HTR-8/SVneo (cell line): ENCODE measurements at places on chromosomes 3 and 15.

DNA sequence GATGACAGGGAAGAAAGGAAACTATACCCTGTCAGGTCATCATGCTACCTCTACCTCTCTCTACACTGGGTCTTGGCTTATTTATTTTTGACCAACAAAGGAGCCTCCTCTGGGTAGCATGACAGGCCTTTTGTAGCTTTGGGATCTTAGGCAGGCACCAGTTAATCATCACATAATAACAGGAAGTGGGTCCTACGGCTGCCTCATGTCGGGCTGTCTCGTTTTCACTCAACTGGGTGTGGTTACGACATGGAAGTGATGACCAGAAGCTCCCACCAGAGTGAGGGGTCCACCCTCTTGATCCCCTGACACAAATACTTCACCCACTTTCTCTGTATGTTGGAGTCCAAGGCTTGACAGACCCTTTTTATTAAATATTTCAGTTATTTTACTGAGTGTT is 105.3 kb downstream of the CD47 start:
- DNase-seq, result no peak

GRCh38 chr3:16338999-16339398 is 74.0 kb downstream of the OXNAD1 start:
- peak; percentile 20 for DNase-seq

GRCh38 chr3:124854009-124854408 is 33.2 kb downstream of the ITGB5 start:
- no peak for DNase-seq

DNA sequence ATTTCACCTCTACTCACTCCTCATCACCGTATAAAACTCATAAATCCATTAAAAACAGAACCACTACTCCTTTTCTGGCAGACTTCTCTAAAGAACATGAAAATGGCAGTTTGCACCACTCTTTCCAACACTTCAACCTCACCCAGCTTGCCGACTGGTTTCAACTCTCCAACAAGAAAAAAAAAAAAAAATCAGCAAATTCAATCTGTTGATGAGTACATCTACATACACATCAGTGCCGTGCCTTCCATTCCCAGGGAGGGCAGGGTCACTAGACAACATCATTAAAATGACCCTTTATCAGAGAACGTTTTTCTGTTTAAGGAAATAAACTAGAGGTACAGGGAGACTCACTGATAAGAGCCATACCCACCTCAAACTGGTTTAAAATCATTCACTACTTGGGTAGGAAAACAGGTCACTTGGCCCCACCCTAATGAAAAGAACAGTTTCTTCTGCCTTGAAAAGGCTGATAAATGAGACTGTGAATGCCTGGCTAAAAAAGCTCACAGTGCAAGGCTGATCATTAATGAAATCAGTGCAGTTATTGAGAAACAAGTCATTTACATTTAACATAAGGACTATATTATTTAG is 6.0 kb downstream of the ANXA2 start:
- no peak for DNase-seq

DNA sequence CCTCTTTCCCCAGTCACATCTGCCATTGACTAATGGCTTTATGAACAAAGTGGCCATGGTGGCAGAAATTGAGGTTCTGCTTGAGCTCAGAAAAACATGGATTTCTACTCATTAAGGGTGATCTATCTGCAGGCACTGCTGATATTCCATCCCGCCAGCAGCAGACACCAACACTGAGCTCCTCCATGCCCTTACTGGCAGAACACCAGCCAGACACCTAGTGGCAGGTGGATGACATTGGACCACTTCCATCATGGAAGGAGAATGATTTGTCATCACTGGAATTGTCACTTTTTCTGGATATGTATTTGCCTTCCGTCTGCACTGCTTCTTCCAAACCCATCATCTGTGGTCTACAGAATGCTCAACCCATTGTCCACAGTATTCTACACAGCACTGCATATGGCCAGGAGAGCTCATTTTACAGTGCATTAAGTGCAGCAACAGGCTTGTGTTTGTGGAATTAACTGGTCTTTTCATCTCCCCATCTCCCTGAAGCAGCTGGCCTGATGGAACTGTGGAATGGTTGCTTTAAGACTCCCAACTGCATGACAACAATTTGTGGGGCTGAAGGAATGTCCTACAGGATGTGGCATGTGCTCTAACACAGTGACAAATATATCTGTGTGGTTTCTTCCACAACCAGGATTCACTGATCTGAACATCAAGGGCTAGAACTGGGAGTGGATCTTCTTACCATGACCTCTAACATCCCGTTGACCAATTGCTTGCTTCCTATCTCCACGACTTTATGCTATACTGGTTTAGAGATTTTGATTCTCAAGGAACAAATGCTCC is 103.4 kb downstream of the WNT7A start:
- DNase-seq, result no peak

GRCh38 chr3:9917820-9918219 is 922 bp downstream of the IL17RC start:
- no peak for DNase-seq

GRCh38 chr3:4813909-4814304 is 165.3 kb upstream of the BHLHE40 start:
- DNase-seq, result no peak

- DNase-seq, result peak; percentile 66
Observed at GRCh38 chr3:70120357-70120966, 120.9 kb downstream of the SAMMSON start.

- peak; percentile 48 for DNase-seq
Observed at GRCh38 chr3:30544812-30545211, 61.6 kb upstream of the TGFBR2 start.

DNA sequence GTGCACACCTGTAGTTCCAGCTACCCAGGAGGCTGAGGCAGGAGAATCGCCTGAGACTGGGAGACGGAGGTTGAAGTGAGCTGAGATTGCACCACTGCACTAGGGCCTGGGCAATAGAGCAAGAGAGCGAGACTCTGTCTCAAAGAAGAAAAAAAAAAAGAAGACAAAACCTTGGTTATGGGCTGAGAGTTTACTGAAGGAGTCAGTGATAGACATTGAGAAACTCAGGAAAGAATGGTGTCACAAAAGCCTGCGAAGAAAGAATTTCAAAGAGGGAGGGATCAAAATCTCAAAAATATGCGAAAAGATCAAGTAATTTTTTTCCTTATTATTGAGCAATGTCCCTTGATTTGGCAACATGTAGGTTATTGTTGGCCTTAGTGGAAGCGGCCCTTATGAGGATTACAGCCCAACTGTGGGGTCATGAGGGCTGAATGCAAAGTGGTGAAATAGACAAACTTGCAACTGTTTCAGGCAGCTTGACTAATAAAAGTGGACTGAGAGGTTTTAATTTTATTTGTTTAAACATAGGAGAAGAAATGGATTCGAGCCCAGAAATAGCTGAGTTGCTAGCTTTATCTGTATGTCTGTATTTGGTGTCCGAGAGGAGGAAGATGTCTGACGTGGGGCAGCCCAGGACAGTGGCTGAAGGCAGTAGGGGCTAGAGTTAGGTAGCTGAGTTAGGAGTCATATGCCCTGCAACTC is 18.8 kb upstream of the CELF6 start:
- no peak for DNase-seq

DNA sequence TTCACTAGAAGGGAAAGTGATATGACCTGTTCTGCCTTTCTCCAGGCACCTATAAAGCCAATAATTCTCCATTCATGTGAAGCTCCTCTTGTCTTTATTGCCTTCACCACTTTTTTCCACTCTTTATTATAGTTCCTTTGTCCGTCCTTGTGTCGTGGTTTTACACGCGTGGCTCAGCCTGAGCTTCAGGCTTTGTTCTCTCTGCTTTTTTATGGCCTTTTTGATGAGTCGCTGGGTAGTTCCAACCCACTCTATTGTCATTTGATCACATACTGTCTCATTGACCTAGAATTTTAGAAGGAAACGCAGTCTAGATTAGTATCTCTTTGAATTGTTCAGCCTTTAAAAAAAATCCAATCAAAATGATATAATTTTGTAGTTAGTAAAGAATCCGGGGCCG is 403.2 kb downstream of the PTPRG start:
- DNase-seq, result no peak

DNA sequence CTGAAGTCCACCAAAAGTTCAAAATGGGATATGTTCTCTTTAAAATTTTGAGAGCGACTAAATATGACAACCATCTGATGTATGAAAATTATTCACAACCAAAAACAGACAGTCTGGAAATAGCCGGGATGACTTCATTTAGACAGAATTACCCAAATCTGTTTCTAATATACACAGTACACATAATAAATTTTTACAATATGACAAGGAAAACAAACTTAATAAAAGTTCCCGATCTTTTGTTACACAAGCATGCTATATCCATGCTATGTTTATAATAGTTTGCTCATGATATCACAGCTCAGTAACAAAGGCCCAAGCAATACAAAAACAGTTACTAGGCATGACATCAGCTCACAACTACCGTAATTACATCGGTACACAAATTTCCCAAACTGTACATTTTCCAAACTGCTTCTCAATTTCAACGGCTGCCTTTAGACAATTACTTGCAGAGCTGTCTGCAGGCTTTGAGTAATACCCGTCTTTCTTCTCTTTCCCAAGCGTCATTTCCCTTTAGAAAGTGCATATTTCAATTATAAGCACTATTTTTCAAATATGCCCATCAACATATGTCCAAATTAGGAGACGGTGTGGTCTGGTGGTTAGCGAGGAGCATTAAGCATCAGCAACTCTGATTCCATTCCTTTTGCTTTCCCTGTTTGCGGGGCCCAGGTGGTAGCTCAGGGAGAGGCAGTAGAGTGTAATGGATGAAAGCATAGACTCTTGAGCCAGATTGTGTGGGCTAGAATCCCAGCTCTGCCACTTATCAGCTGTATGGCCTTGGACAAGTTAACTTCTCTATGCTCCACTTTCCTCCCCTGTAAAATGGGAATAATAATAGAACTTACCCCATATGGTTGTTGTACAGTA is 481.2 kb downstream of the FOXP1 start:
- peak; percentile 44 for DNase-seq

DNA sequence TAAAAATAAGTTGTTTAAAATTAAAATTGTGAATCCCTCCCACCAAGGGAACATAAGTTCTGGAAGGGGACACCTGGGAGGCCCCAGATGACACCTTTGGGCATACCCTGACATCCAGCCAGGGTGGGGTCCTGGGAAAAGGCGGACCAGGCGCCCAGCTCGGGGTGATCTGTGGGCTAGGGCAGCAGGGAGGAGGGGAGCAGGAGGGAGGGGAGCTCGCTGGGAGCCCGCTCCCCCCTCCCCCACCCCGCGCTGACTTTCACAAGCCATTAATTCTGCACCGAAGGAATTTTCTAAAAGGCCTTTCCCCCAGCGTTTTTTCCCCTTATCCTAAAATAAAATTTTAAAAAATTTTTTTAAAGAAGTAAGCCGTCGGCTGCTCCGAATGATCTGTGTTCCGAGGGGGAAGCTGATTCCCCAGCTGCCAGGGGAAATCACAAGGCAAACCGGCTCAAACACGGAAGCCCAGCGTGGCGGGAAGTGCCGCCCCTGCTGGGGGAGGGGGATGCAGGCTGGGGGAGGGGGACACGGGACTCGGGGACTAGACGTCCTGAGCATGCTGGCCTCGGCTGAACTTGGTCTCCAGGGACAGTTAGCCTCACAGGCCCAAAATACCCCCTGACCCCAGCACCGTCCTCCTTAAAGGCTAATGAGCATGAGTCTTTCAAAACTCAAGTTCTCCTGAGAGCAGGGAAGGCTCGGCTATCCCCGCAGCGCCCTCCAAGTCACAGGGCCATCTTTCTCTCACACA is 13.9 kb downstream of the PLXND1 start:
- DNase-seq, result no peak

- DNase-seq, result peak; percentile 31
Observed at GRCh38 chr15:100687582-100688141, 85.3 kb downstream of the ASB7 start.

DNA sequence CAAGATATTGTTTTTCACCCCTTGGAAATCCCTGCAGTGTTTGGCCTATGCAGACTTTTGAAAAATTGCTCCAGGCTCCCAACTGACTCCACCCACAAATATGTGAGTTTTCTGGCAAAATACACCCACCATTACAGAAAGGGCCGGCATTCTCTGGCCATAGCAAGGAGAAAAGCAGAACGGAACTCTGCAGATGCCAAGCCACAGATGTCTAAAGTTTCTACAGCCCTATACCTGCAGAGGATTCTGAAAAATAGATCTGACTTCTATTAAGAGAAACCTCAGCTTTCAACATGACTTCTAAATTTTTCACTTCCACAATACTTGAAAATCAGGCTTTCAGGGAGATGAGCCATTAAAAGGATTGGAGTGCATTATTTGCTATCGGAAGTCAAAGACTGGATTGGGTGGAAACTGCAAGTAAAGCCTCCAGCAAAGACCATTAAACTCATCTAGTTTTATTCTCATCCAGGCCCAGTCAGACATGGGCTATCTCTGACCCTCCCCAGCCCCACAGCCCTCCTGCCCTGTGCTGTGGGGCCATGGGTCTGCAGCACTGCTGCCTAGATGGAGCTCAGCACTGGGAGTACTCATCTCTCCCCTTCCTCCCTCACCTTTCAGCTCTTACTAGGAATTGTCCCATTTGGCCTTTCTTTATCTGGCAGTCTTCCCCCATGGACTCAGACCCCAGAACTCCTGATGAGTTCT is 243.1 kb upstream of the GOLGA6L4 start:
- no peak for DNase-seq

DNA sequence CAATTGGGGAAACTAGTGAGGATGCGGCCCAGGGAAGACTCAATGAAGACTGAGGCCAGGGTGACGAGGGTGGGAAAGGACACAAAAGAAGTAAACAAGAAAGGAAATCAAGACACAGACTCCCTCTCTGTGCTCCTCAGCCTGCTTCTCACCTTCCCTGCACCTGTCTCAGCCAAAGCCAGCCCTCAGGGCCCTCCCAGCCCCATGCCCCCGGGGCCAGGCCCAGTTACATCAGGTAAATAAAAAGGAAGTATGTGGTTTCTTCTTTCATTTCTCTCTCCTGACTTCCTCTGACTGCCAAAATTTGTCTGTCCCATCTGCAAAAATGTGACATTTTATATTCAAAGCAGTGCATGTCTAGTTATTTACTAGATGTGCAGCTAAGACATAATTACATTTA is 328.0 kb downstream of the UACA start:
- no peak for DNase-seq

DNA sequence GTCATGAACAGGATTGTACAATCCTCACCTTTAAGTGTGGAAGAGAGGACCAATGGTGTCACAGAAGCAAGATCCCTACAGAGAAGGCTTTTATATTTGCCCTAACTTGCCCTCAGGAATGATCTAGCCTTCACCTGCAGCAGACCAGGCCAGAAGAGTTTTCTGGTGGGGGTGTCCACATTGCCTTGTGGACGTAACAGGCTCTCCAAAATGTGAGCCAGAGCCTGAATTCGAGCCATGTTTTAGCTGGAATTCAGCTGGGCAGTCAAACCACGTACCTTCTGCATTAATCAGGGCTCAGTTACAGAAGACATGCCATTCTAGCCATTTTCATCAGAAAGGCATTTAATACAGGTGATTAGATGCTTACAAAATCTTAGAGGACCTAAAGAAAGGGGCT is 23.6 kb upstream of the RAB7A start:
- DNase-seq, result no peak

GRCh38 chr3:169686874-169687273 is 23.4 kb upstream of the MECOM start:
- no peak for DNase-seq

GRCh38 chr3:101847328-101847727 is 2.0 kb upstream of the NFKBIZ start:
- DNase-seq, result no peak

GRCh38 chr3:31166249-31166885 is 271.9 kb upstream of the GADL1 start:
- no peak for DNase-seq

GRCh38 chr3:81962396-81962795 is 201.0 kb upstream of the GBE1 start:
- DNase-seq, result no peak
